ENCODE measurements at places on chromosomes 2 and 18.

DNA sequence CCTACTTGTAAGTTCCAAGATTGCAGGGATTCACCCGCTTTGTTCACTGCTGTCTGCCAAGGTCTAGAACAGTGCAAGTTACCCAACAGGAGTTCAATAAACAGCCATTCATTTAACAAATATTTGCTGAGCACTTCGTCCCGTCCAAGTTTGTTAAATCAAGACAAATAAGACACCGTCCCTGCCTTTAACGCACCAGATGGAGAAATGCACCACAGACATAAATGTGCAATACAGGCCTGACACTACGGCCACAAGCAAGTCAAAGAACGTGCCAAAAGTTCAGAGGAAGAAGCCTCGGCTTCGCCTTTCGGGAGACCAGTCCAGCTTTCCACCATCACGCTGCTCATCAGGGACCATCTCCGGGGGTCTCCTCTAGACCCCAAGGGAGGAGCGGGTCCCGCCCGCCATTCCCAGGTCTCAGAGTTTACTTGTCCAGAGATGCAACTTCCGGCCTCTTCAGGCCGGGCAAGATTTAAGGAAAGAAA, 429 bp downstream of the C2orf76 start:
- no peak for DNase-seq

DNA sequence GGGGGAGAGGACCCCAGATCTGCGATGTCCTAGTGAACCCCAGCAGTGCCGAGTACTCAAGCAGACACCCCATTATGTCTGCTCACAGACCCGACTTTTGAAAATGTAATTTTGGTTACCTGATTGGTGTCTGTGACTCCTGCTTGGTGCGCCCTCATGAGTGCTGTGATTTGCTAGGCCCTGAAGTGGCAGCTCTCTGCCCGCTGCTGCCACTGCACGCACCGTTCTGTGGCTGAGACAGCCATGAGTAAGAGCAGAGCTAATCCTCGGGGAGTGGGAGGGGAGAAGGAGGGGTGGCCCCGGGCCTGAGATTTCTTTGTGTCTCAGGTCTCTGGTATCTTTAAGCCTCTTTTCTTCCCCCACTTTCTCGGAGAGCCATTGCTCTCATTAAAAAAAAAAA, 18.2 kb downstream of the FHOD3 start:
- DNase-seq, result no peak

DNA sequence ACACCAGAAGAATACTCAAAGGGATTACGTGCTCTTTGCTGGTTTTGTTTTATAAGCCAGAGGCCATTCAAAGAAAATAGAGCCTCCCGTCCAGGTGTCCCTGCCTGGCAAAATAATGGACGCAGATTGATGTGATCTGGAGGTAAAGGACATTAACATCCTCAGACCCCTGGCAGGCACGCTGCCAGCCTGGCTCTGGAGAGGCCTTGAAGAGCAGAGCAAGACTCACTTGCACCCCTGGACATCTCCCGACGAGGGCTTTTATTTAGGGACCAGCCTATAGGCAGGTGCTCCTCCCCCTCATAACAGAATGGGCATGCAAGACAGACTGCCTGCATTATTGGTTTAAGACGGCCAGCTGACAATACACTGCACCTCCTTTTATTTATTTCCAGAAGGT, 291.3 kb downstream of the BCL11A start:
- DNase-seq, result no peak

DNA sequence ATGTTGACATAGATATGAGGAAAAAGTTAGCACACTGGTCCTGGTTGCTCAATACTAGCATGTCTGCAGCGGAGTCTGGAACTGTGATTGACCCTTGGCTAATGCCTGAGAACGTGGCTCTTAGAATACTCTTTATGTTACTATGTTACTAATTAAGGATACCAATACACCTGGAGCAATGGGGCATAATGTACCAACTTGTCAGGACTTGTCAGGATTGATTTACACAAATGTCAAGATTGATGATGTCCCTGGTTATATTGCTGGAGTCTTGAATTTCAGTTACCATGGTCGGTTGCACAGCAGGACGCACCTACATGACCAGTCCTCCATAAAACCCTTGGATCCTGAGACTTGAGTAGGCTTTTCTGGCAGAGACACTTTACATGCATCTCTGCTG, 810.9 kb downstream of the CPS1 start:
- no peak for DNase-seq

DNA sequence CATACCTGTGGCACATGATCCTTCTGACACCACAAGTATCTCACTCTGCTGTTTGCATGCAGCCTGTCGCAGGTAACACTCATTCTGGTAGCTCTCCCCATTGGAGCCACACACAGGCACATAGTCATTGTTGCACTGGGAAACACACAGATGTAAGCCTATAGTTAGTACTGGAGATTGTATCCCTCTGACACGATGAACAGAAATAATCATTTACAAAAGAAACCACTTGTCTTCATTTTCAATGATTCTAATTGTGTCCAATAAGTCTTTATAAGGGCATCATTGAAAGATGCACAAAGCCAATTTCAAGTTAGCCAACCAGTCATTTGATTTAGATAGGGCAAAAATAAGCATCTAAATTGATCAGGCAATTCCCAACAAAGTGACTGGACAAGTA, 10.4 kb downstream of the TMEFF2 start:
- no peak for DNase-seq

Data from uterus (tissue), 4 donors.